ENCODE measurements at places on chromosomes 4 and X.

- no peak for ATAC-seq
These were observed 108.3 kb upstream of the RPS6KA3 start for GRCh38 chrX:20374900-20375438.

DNA sequence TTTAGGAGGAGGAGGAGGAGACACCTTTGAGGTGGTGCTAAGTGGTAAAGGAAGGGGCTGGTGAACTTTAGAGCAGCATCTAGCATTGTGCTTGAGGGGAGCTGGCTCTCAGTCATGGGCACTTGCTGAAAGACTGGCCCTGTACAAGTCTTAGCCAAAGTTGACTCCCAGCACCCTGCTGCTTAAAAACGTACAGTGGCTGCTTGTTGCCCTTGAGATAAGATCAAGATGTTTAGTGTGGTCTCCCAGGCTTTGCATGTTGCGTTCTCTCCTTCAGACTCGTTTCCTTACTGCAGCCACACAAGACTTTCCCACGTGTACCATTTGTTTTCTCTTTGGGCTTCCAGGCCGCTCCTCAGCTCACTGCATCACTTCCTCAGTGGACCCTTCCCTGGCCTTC is 1.8 kb downstream of the MED28 start:
- no peak for ATAC-seq

DNA sequence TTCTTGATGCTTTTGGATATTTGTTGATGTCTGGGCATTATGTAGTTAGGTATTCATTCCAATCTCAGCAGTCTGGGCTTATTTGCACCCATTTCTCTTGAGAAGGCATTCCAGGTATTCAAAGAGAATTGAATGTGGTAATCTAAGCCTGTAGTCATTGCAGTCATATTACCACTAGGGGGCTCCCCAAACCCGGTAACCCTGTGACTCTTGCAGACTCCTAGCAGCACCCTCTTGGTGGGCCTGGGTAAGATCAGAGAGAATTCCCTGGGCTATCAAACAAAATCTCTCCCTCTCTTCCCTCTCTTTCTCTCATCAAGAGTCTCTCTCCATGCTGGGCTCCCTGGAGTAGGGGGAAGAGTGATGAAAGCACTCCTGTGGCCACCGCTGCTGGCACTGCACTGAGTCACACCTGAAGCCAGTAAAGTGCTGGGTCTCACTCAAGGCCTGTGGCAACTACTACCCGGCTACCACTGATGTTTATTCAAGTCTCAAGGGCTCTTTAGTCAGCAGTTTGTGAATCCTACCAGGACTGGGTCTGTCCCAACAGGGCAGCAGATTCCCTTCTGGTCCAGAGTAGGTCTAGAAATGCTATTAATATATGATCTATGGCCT is 187.7 kb upstream of the NUDT10 start:
- ATAC-seq = no peak

DNA sequence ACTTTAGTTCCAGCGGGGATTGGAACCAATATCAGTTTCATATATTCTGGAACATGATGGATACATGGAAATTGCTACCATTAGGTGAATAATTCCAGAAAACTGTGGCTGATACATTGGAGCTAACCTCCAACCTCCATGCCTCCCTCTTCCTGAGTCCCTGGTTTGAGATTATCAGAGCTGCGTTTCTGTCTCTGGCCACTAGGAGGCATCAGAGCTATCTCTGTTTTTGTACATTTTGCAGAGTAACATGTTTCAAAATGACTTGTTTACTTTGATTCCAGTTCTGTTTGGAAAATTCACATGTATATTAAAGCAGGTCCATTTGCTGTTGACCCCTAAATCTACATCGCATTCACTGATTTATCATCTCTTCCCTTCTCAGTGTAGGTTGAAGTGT is 2.4 kb upstream of the RAB40AL start:
- ATAC-seq = no peak

DNA sequence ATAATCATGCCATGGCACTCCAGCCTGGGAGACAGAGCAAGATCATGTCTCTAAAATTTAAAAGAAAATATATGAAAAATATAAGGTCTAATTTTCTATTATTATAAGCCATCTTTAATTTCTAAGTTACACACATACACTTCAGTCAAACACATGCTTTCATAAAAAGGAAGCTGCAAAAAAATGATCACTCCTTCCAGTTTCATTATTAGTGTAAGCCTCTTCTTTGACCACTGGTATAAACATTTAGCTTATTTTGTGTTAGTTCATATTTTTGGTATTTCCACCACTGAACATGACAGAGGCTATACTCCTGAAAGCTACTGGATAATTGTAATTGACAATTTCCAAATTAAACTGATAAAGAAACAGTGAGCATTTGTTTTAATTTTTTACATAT is 163.3 kb upstream of the USP38 start:
- no peak for ATAC-seq

GRCh38 chrX:108417257-108417656 is 21.0 kb downstream of the COL4A6 start:
- ATAC-seq = no peak

DNA sequence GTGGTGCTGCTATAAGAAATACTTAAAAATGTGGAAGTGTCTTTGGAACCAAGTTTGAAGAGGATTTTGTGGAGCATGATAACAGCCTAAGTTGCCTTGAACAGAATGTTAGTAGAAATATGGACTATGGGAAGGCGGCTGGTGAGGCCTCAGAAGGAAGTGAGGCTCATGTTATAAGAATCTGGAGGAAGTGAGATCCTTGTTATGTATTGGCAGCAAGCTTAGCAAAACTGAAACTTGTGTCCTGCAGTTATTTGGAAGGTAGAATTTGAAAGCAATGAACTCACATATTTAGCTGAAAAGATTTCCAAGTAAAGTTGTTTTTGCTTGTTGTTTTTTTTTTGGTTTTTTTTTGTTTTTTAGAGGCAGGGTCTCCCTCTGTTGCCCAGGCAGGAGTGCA is 13.6 kb upstream of the MED14 start:
- ATAC-seq = no peak

Data from gastroesophageal sphincter (tissue), 4 donors.